Stimulated activated CD4-positive, alpha-beta T cell treated with anti-CD3 and anti-CD28 coated beads, Interleukin-4, amount 100 ng/mL, for 4 hours (primary cell): ENCODE measurements at places on chromosomes 1 and 21.

DNA sequence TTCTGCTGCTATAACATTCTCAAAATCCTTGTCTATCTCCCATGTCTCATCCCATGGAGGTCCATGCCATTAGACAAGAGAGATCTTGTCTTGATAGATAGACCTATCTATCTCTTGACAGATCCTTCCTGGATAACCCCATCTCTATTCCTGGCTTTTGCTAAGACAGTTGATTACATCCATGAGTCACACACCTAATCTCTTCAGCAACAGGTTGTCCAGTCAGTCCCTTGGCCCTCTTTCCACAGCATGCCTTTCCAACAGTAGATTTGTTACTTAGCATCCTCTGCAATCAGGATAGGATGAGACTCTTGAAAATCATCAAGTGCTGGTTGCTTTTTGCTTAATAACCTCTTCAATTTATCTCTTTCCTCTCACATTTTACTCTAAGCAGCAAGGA lies 46.6 kb downstream of the TRMT1L start:
- DNase-seq = no peak

GRCh38 chr1:47992720-47993415 lies 4.3 kb downstream of the TRABD2B start:
- no peak for DNase-seq

DNA sequence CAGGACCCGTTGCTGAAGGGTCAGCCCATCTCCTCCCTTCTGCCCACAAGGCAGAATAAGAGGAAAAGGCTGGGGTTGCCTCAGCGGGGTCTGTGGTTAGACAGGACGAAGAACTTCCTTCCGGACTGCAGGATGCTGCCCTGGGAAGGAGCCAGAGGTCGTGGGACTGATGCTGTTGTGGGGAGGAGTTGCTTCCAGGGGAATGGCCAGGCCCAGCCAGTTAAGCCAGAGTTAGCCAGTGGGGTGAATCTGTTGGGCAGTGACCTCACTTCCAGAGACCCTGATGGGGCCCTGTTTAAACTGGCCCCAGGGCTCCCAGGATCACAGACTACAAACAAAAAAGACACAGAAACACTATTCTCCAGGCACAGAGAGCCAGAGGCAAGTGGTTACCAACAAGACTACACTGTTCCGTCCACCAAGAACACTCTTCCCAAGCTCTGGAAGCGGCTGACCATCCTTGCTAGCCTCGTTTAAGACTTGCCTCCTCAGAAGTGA lies 13.0 kb downstream of the FAM229A start:
- no peak for DNase-seq

DNA sequence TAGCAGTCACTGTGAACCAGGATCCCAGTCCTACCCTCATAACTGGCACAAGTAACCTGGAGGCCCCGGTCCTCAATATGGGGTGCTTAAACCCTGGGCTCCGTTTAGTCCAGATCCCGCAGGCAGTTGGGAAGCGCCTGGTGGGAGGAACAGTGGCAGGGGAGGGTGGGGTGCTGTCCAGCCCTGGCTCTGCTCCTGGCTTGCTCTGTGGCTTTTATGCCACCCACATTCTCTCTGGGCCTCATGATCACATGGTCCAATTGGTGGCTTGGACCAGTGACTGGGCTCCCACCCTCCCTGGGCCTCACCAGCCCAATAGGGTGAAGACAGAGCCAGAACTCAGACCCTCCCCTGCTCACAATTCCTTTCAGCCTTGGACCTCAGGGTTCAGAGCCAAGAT lies 2.9 kb downstream of the CD164L2 start:
- no peak for DNase-seq

DNA sequence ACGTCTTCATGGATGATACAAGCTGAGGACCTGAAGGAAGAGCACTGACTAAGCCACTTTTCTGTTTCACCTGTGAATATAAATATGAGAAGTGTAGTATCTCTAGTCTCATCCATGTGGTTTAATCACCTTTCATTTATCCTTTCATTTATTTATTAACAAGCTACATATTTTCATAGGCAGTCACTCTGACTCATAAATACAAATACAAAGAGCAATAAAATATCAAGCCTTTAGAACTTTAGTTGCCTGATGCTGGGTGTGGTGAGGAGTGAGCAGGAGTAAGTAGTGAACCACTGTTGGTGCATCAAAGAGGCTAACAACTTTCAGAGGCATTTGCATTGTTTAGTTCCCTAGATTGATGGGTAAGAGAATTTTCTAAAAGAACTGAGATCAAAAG lies 269.0 kb upstream of the C1orf87 start:
- DNase-seq = no peak

GRCh38 chr1:232629250-232630046 lies 485 bp downstream of the SIPA1L2 start:
- no peak for DNase-seq

DNA sequence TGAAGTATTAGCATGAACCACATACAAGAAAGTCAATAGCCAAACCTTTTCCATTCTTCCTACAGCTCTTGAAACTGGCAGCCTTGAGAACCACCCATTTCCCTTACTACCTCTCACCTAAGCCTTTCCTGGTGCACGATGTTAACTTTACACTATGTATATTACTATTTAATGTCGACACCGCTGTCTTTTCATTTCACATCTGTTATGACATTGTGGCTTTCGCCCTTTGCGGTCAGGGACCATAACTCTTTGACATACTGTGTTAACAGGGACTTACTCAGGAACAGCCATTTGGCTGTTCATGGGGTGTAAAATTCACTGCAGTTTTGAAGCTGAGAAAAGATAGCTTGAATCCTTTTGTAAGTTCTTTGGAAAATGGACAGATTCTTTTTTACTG lies 21.1 kb upstream of the GPR88 start:
- no peak for DNase-seq

DNA sequence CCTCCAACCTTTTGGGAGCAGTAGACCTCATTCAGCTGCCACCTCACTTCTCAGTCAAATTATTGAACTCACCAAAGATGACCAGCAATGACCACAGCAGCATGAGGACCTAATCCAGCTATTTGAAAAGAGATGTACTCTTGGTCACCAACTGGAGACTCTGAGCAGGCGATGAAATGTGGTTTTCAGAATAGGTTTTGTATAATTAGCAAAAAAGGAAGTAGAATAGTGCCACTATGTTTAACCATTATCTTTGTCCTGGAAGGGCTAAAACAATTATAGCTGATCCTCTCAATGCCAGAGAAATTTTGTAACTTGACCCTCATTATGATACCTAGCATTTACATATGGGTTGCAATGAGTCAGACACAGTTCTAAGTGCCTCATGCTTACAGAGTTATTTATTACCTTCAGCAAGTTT lies at the start of gene FCRL2:
Gene FCRL2, minus strand, starts transcription at position 162 of the 421 bp plus-strand sequence. Its CDS starts 59 bp downstream, at position 103.
- no peak for DNase-seq

- DNase-seq = no peak
These were observed 11.3 kb upstream of the BACH1 start for GRCh38 chr21:29287383-29287782.

DNA sequence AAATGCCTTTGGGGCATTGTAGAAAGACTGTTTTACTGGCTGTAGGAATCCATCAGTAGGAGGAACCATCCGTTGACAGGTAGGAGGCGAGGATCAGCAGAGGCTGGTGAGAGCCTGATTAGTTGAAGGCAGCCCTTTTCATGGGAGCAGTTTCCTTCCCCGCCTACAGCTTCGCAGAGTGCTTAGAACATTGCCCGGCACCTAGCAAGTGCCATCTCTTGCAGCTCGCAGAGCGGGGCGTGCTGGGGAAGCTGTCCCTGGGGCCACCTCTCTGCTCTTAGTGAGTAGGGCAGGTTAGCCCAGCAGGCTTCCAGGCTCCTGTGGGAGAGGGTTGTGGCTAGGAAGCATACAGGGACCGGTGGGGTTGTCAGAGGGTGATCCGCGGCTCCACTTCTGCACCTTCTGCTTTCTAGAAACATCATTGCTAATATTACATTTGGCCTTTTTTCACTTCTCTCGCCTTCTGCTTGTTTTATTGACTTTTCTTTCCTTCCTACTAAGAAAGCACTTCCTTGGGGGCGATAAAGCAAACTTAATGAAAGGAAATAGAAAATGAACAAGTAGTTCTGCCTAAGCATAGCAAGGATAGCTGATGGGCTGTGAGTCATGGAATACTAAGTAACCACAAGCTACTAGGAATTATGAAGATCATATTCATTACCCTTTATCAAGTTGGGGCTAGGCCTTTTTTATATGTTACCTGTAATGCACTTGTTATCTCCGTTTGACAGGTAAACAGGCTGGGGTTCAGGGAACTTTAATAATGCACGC lies 176.7 kb downstream of the GALNT2 start:
- DNase-seq = no peak

GRCh38 chr1:116983112-116983511 lies 18.4 kb upstream of the CD101 start:
- DNase-seq = no peak

- no peak for DNase-seq
These were observed 151.7 kb downstream of the LYPLAL1 start for GRCh38 chr1:219325368-219325742.

GRCh38 chr1:24605534-24606295 lies 37.4 kb upstream of the SRRM1 start:
- no peak for DNase-seq
